ENCODE measurements at places on chromosomes 13 and 19. TPM values are rescaled to one million over a fixed set of nuclear protein-coding genes. Genes with fewer than 3 reads are reported as not detected.

DNA sequence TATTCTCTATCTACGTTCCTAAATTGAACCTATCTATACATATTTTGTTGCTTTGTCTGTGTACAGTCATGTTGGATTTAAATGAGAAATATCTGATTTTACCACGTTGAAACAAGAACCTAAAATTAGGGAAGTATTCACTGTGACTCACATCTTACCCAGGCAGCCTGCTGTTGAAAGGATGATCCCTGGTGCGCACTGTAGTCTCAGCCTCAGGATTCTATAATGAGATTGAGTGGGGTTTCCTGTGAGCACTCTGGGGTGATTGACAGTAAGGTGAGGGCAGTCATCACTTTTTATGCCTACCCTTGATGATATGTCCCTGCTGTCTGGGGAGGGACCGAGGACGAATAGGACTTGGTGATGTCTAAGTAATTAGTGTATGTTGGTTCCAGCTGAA lies 35.4 kb downstream of the PCCA start:
- no peak for DNase-seq

The PSG7 gene
- not detected for total RNA-seq

DNA sequence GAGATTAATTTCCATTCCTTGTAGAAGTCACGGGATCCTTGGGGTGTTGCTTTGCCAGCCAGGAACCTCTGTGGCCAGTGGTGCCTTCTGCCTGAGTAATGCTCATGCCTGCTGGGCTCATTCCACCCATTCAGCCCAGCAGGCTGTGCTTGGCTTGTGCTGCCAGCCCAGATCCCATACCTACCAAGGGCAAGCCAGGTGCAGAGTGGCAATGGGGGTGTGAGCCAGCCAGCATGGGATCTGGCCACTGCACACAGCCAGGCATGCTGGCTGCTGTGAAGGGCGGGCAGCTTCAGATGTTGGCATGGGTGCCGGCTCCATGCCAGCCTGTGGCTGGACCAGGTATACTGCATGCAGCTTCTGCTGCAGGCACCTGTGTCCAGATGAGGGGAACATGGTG lies 42.5 kb downstream of the WDFY2 start:
- DNase-seq, result no peak

GRCh38 chr19:29315556-29316190 lies 102.7 kb upstream of the UQCRFS1 start:
- no peak for DNase-seq

The PDX1 gene
- not detected for total RNA-seq

DNA sequence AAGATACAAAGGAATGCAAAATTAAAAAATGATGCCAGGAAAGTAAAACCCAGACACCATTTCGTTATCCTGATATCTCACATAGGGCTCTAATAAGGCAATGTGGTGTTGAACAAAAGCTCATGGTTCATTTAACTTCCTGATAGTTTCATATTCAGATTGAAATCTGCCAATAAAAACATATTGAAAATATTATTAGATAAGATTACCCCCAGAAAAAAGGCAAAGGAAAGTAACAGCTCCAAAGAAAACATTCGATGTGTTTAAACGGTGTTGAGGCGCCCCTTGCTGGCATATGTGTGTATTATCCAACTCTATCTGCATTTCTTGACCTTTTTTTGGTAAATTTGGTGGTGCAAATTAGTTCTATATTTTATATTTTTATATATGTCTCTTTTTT lies 75.9 kb downstream of the ESD start:
- DNase-seq, result peak; percentile 28
